ENCODE measurements at places on chromosomes 5 and 9.

DNA sequence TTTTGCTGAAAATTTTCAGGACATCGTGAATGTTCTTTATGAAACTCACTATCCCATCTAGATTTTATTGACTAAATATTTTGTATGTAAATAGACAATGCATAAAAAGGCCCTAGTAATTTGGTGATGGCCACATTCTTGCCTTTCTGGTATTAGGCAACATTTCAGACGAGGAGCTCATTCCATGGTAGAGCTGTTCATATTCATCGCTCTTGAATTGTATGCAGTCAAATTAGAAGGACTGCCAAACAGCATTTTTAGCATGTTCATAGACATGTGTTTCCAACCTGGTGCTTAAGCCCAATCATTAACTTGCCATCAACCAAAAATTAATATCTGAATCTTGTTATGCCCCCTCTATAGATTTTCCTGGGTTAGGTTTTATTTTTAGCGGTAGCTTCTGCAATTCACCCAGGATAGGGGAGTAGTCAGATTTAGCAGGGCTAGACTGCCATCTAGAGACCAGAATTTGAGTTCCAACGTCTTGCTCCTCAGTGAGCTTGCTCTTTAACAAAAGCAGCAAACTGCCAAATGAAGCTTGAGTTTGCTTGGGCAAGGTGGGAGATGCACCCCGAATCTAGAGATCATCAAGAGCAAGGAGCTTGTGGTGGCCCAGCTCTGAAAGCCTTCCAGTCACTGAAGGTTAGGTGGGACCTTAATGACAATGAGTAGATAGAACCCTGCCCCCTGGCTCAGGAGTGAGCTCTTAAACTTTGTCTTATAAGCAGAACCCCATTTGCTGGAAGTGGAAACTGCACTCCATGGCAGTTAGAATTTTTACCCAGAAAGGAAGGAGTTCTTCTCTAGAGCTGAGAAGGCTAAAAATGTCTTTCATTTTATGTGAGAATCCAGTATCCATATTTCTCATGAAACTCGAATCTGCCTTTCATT, 456.2 kb downstream of the RASEF start:
- DNase-seq: peak; percentile 76

- no peak for DNase-seq
These were observed 341.4 kb downstream of the DIRAS2 start for GRCh38 chr9:90301277-90301653.

DNA sequence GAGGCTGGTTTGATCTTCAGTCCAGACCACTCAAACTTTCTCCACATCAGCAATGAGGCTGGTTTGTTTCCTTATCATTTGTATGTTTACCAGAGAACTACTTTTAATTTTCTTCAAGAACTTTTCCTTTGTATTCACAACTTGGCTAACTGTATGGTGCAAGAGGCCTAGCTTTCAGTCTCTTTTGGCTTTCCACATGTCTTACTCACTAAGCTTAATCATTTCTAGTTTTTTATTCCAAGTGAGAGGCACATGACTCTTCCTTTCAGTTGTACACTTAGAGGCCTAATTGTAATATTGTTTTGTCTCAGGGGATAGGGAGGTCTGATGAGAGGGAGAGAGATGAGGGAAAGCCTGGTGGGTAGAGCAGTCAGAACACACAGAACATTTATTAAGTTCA, 554.0 kb upstream of the ARRDC3 start:
- no peak for DNase-seq

GRCh38 chr5:80268916-80269315, 13.1 kb upstream of the SERINC5 start:
- DNase-seq: no peak

GRCh38 chr9:131138676-131139075, 13.3 kb downstream of the NUP214 start:
- DNase-seq: no peak

DNA sequence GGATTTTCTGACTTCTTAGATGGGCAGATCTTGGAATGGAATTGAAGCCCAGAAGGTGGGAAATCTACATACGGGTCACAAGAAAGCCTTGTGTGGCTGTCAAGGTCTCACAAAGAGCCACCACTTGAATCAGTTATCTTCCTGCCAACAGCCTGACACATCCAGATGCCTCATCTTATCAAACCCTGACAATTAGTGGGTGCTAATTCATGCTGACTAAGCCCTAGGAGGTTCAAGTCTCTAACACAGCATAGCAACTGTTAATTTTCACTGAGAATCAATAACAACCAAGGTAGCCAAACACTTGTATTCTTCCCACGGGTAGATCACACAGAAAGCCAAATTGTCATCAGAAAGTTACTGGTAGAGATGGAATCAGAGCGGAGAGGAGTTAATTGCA, 222.2 kb downstream of the TMEM167A start:
- no peak for DNase-seq

DNA sequence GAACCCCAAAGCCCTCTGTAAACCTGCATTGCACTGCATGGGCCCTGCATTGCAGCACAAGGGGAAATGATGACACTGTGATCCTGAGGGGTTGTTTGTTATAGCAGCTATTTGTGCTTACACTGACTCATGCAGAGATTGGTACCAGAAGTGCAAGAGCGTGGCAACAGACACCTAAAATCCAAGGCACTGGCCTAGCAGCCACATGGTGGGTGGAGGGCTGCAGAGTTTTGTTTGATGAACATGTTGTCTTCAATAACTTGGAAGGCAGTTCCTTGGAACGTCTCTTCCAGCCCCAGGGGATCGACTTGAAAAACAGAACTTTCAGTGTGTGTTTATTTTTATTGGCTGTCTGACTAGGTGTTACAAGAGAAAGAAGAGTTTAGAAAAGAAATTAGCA, 14.5 kb downstream of the FCN2 start:
- DNase-seq: no peak

DNA sequence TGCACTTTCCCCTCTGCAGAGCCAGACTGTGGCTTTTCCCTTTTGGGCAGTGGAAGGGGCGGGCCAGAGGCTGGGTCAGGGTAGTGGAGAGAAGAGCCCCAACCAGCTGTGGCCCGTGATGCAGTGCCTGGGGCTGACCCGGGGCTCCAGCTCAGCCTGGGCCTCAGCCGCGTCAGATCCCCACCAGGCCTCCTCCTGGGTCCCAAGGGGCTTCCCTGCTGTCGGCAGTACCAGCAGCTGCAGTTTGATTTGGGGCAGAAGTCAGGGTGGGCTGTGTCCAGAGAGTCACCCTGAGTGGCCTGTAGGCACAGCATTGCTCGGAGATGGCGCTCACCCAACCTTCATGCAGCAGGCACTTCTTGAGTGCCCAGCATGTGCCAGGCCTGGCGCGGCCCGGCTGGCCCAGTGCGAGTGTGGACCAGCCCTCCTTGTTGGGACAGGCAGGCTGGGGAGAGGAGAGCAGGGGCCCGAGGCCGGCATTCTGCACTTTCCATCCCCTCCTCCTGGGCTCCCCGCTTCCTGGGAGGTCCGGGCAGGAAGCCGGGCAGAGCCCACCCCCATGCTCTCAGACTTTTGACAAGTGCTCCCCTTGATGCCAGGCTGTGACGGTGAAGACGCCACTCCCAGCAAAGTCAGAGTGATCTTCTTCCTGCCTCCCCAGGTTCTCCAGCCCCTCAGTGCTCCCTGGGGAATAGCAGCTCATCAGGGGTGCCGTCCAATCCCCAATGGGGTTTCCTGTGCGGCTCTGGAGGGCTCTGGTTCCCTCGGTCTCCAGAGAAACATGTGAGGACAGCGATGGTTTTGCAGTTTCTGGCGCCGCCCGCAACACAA, 88.3 kb upstream of the COL5A1 start:
- no peak for DNase-seq

GRCh38 chr5:1868886-1869475, 13.7 kb downstream of the IRX4 start:
- DNase-seq: no peak

- no peak for DNase-seq
These were observed 573.7 kb upstream of the DAB2 start for GRCh38 chr5:39998518-39998917.

DNA sequence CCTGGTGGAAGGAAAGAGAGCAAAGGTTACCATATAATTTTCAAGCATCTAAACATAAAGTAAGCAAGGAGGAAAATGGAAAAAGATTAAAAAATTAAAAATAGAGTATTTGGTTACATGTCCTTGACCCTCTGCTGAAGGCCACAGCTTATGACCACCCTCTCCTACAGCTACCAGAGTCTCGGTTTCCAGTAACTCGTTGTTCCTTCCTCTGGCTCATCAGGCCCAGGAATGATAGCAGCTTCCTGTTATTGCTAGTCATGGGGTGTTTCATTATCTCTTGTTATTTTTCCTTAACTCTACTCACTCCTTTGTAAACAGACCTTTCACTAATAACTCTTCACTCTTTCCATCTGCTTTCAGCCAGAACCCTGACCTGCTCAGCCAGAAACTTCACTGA, 102.2 kb downstream of the YTHDC2 start:
- DNase-seq: no peak

GRCh38 chr5:57586649-57587048, 104.0 kb upstream of the ACTBL2 start:
- DNase-seq: no peak

DNA sequence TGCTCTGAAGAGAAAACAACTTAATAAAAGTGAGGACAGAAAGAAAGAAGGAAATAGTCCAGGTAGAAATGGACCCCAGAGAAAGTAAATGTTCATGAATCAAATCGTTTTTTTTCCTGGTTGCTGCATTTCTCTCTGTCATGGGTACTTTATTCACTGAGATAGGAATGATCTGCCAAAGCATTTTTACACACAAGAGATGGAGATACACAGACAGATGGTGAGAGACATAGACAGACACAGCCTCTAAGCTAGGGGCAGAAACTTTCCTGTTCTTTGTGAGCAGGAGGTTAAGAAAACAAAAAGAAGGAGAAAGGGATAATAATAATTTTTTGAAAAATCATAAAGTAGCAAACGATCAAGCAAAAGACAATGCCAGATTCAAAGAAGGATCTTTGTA, 73.7 kb downstream of the ASTN2 start:
- no peak for DNase-seq

DNA sequence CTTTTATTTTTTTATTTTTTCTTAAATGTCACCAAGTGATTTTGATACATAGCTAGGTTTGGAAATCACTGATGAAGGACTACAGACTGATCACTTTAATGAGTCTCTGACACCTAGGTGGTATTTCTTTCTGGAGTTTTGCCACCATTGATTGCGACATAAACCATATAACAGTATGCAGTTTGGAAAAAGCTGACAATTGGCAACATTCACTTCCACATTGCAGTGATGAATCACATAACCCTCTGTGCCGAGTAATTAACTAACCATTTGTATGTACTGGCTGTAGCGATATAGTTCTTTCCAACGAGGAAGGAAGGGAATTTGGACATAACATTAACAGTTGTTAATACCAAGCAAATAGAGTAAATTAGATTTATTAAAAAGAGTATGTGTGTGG, 222.9 kb upstream of the EFNA5 start:
- peak; percentile 5 for DNase-seq

GRCh38 chr5:122638581-122638980, 136.3 kb upstream of the SNX2 start:
- DNase-seq: no peak

DNA sequence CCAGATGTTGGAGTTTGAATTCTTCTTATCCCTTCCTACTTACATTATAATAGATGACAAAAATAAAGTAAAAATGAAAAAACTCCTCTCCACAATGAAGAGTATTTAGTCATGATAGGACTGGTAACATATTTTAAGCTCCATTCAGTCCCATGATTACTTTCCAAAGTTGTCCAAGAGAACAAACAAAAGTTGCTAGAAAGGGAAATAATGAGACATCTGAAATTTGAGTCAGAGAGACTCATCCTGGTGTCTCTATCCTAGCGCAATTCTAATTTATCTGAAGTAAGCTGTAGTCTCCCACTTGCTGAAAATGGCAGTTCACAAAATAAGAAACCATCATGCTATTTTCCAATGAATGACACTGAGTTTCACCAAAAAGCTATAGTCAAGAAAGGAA, 152.2 kb downstream of the BNC2 start:
- DNase-seq: no peak

DNA sequence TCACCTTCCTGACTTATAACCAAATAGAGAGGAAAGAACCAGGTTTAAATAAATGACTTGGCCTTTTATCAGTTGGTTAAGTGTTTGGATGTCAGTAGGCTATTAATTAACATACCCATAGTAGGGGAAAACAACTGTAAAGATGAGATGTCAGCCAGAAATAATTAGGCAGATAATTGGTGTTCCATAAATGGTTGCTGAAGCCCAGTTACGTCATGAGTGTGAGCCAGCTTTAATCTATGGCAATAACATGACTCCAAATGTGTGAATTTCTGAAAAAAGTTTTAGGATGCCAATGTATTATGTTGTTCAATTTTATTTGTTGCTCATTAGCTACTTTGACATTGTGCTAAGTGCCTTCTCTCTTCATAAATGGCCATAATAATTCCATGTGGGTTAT, 180.5 kb downstream of the FBXL7 start:
- no peak for DNase-seq

DNA sequence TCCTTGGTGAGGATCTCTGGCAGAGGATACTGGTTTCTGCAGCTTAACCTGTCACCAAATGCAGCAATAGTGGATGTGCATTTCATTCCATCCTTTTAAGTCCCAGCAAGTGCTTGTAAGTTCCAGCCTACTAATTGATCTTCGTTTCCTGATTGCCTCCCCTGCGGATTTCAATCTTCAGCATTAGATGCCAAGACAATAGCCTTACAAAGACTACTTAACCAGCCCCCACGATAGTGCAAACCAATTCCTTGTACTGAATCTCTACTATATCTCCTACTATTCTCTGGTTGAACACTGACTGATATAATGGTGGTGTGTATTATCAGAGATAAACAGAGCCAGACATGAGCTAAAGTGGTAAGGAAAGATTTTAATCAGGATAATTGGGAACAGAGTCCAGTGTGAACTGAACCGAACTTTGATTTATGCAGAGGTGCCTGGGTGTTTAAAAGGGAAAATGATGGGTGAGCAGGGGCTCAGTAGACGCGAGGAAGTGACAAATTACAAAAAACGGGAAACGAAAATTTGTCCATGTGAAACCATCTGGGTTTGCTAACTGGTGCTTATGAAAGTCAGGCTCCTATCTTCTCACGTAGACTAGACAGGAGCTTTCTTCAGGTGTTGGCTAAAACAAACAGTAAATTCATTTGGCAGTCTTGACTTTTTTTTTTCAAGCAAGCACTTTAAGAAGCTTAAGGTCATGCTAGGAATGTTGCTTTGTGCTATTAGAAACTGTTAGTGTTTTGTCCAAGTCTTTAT, 106.9 kb upstream of the ST8SIA4 start:
- DNase-seq: no peak

DNA sequence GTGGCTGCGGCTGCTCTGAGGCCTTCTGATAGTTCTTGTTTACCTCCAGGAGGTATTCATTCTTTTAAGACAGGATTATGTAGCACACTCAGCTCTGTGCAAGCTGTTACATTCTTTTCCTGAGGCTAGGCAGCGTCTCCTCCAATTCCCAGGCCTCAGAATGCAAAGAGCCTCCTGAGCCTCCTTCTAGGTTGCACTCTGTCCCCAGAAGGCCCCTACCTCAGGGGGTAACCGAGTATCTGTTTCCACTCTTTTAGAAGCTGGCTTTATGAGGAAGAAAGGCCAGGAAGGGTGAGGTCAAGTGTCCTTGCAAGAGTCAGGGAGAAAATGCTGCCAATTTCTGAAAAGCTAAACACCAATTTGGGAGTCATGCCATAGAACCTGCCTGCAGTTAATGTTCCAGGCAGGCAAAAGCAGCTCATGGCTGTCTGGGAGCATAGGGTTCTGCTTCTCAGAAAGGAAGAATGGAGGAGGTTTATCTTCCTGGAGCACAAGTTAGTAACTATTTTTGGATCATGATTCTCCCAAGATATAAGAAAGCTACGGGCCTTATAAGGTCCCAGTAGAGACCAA, 178.9 kb downstream of the SEMA6A start:
- DNase-seq: no peak

Data from COLO829 (cell line).